ENCODE measurements at places on chromosomes 2 and 18.

GRCh38 chr2:218230882-218231281, 13.9 kb downstream of the ARPC2 start:
- DNase-seq: no peak

DNA sequence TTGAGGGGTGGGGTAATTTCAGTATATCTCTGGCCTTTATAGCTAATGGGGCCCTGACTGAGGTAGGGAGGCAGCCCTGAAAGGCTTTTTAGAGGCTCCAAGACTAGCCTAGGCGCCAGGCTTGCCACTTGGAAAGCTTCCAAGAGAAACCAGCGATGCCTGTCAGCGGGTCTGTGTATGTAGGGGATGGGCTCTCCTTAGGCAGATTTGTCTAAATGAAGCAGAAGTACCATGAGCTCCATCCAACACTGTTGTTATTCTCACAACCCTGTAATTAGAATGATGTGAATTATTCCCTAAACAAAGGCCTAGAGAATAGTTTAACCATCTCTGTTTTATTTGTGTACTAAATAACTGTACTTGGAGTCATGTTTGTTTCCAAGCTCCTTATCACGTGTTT, 138.1 kb downstream of the B3GNT2 start:
- no peak for DNase-seq

- DNase-seq: no peak
Observed at GRCh38 chr2:100012561-100012960, 129.8 kb downstream of the AFF3 start.

- no peak for DNase-seq
Observed at GRCh38 chr2:218701806-218702205, 8.8 kb upstream of the TTLL4 start.

- DNase-seq: no peak
Observed at GRCh38 chr2:65615602-65616001, 183.2 kb upstream of the SPRED2 start.

DNA sequence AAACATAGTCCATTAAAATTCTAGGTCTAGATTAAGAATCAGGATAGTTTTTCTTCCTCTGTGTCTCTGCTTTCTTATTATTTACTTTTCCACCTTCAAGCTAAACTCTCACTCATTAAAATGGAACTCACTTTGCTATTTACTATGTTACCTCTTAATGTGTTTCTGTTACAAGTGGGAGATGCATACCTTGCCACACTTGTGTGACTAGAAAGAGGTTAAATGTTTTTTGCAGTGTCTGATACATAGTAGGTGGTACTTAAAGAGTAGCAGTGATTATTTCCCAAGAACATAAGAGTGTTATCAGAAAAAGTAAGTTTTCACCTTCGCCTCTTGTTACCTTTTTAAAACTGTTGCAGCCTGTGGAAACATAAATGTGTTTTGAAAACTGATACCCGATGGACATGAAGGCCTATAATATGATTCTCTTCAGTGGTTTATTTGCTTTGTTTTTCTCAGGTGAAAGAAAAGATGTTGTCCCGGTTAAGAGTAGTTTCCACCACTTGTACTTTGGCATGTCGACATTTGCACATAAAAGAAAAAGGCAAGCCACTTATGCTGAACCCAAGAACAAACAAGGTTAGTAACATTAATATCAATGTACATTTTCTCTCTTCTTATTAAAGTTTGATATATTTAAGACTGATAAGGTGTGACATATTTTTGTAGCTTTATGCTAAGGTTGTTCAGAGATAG, 16.6 kb downstream of the ME2 start:
- no peak for DNase-seq

- no peak for DNase-seq
Observed at GRCh38 chr2:45233301-45233700, 224.0 kb upstream of the SIX2 start.

- DNase-seq: no peak
Observed at GRCh38 chr2:236158969-236159777, 9.0 kb downstream of the GBX2 start.

- no peak for DNase-seq
Observed at GRCh38 chr2:218658671-218659257, 659 bp downstream of the ZNF142 start.

GRCh38 chr18:50196261-50196660, 1.3 kb upstream of the MYO5B start:
- no peak for DNase-seq

- DNase-seq: no peak
Observed at GRCh38 chr2:72572501-72572900, 253.3 kb downstream of the EXOC6B start.

- no peak for DNase-seq
Observed at GRCh38 chr18:29171892-29172755, 995.2 kb upstream of the CDH2 start.

DNA sequence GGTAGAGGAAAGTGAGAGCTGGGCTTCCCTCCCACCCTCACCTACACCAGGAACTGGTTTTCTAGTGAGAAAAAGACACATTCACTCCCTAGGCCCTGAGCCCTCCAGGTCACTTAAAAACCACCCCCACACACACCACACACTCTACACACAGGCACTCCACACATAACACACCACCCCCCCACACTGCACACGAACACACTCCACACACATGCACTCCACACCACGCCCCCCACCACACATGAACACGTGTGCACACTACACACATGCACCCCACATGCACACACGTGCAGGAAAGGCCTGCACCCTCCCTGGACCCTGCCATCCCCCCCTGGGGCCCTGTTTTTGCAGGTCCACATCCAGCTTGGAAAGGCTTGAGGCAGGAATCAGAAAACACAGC, 67.6 kb downstream of the RALBP1 start:
- DNase-seq: no peak

- no peak for DNase-seq
Observed at GRCh38 chr2:201502713-201503112, 51.2 kb downstream of the STRADB start.

- DNase-seq: no peak
Observed at GRCh38 chr2:234142530-234142929, 92.0 kb downstream of the SPP2 start.

GRCh38 chr2:169933124-169933711, 106.0 kb downstream of the UBR3 start:
- no peak for DNase-seq

GRCh38 chr2:172244419-172245130, 141.9 kb upstream of the DLX2 start:
- DNase-seq: no peak

DNA sequence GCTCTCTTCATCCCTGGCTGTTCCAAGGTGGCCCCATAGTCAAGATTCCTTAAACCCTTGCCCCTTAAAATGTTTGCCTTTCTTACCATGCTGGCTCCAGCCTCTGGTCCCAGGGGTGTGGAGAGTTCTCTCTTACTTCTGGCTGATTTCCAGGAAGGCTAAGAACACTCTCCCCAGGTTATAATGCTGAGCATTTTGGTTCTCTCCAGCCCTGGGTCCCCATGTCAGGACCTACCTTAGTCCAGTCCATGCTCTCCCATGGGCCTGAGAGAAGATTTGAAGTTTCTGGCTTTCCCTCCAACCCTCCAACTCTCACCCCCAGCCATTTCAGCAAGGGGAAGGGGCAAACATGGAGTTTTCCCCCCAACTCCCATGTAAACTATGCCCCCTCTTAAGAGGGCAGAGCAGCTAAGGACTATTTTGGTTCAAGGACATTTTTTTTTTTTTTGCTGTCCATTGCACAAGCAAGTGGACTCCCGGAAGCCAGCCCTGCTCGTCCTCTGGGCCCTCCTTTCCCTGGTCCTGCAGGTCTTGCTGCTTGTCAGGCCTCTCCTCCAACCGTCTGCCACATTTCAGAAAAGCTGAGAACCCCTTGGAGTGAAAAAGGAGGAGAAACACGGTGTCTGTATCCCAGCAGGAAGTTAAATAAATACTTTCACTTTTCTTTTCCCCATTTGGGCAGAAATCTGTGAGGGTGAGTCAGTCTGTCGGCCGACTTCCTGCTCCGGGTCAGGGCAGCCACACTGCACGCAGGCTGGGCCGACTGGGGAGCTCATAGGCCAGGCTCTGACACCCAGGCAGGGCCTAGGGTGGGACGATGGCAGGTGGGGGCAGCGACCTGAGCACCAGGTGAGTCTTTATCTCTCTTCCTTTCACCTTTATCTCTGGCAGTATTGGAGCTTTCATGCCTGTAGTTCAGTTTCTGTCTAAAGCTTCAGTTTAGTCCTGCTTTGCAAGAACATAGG, at the start of gene SP140L:
TSS of gene SP140L (plus strand) at position 741 of the 965 bp plus-strand sequence. CDS start at position 818, 77 bp downstream.
- DNase-seq: peak; percentile 71

DNA sequence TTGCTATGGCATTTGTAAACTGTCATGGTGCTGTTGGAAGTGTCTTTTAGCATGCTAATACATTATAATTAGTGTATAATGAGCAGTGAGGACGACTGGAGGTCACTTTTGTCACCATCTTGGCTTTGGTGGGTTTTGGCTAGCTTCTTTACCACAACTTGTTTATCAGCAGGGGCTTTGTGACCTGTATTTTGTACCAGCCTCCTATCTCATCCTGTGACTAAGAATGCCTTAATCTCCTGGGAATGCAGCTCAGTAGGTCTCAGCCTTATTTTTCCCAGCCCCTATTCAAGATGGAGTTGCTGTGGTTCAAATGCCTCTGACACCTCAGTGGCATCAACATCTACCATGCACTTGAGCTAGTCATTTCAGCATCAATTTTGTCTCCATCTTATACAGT, 29.7 kb downstream of the LYPD6 start:
- no peak for DNase-seq

GRCh38 chr18:42112657-42113420, 157.8 kb downstream of the PIK3C3 start:
- DNase-seq: no peak

- DNase-seq: no peak
Observed at GRCh38 chr2:120210270-120210693, 12.9 kb downstream of the TMEM185B start.

DNA sequence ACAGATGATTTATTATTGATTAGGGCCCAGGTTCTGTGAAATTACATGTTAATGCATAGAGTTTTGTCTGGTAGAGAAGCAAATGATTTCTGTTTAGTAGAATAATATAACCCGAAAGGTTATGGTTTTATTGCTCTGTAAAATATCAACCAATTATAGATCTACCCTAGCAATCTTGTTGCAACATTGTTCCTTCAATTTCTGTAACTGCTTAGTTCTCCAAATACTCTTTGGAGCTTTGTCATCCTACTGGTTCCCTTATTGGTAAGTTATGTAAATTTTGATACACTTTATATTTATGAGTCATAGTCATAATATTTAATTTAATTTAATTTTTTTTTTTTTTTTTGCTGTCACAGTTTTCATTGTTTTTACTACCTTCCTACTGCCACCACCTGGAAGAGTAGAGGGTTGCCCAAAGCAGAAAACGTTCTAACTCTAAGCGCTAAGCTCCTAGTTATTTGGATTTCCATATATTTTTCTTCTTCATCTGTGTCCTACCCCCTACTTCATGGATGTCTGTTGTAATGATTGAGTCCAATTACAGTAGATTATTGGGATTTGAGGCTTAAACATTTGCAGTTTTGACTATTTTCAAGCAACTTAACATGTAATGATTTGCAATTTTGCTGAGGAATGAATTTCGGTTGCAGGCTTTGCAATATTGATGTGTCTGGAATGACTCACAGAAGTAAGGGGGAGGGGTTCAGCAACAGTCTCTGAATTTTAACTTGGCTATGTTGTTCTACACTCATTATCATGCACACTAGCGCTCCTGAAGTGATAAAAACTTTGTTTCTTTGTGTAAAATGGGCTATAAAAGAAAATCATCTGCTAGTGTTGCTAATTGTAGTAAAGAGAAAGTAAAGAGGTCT, 51.1 kb downstream of the NABP1 start:
- no peak for DNase-seq

- no peak for DNase-seq
Observed at GRCh38 chr2:25740810-25741381, 67.5 kb upstream of the DTNB start.

DNA sequence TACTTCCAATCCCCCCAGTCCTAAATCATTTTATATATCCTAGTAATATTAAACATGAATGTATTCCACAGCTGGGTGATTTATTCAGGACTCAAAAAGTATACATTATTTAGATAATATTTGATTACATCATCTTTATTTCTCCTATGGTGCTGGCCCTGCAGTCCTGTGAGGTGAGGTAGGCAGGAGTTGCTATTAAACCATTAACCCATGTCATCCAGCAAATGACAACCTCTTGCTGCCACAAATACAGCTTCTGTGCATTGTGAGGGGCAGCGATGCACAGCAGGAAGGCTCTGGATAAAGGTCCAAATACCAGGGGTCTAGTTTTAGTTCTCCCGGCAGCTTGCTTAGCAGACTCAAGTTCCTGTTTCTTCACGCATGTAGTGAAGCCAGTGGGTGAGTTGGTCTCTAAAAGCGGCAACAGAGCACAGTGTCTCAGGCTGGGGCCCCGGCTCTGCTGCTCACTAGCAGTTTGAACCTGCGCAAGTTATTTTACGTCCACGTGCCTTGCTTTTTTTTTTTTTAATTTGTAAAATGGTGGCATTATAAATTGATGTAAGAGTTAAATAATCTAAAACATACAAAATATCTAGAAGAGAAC, 36.1 kb downstream of the INSIG2 start:
- DNase-seq: no peak

DNA sequence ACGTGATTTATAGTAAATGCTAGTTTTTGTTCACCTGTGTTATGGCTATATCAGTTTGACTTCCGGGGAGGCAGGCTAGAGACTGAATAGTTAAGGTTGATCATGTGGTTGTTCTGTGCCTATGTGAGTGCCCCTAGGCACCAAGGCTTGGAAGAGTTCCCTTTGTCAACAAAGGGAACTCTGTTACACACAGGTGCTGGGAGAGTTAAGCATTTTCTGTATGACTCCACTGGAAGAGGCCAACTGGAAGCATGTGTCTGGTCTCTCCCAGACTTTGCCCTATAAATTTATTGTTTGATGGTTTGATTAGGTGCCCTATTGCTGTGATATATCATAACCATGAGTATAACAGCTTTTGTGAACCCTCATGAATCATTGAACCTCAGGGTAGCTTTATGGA, 63.8 kb downstream of the ARL6IP6 start:
- DNase-seq: no peak

- DNase-seq: no peak
Observed at GRCh38 chr2:240584486-240585031, 2.0 kb upstream of the CAPN10 start.

GRCh38 chr18:8982416-8983183, 119.9 kb upstream of the NDUFV2 start:
- DNase-seq: no peak

DNA sequence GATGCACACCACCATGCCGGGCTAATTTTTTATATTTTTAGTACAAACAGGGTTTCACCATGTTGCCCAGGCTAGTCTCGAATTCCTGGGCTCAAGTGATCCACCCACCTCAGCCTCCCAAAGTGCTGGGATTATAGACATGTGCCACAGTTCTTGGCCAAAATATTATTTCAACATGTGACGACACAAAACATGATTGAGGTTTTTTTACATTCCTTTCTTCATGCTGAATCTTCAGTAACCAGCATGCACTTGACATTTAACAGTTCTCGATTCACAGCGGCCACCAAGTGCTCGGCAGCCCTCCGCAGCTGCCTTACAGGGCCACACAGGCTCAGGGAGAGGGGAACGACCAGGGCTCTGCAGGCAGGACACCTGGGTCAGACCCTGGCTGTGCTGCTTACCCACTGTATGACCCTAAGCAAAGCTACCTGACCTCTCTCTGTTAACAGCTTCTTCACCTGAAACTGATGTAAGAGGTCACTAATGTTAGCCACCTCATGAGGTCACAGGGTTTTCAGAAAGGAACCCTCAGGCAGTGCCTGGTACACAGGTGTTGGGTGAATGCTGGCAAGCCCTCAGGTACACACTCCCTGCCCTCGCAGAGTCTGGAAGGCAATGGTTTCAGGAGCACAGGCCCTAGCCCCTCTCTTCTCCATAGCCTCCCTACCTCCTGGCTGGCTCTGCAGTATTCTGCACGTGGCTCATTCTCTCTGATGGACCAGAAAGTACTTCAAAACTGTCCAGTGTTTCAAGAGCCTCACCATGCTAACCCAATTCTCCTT, 25.7 kb downstream of the TUBB6 start:
- no peak for DNase-seq
